NCI-H1092 (cell line): ENCODE measurements at places on chromosomes 7 and 10.

DNA sequence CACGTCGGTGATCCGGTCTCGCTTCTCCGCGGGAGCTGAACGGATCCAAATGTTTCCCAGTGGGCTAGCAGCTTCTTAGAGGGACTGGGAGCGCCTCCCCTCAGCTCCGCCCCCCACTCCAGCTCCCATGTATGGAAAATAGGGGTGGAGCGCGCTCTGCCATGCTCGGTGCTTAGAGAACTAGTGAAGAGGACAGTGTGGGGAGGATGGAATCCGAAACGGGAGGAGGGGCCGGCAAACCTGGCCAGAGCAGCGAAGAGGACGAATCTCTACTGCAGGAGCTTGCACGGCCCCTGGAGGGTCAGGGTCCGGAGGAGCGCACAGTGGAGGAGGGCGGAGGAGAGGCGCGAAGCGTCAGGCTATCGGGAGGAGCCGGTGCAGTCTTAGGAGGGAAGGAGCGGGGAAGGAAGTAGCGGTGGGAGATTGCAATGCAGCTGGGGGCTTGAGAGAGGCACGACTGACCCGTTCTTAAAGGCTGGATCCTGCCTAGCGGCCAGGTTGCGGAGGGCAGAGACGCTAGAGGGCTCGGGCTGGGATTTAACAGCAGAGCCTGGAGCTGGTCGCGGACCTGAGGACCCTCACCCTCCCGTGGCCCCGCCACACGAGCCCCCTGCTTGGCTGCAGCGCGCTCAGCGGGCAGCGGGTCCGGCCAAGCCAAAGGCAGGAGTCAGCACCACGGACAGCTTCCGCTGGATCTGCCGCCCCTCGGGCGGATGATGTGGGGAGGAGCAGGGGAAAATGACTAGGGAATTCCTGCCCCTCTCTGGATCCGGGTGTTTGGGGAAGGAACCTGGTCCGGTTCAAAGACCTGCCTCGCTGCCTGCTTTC is at the start of gene PRLHR:
PRLHR (minus strand) TSS at position 51 of the 828 bp plus-strand sequence. CDS start 404 bp downstream, outside the sequence.
- no peak for DNase-seq

- DNase-seq, result no peak
Measured at GRCh38 chr10:30151581-30152389, 92.4 kb upstream of the JCAD start.

DNA sequence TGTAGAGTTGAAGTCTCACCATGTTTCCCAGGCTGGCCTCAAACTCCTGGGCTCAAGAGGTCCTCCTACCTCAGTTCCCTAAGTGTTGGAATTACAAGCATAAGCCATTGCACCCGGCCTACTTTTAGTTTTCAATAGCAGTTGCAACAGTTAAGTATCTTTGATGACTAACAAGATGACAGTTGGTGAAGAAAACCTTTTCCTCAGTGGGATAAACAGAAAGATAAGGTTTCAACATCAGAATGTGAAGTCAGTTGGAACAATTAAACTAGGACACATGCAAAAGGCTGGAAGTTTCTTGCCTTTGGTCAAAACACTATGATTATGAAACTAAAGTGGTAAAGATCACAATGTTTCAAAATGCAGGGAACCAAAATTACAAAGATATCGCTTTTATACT is 169.2 kb downstream of the ZNF438 start:
- DNase-seq, result no peak

DNA sequence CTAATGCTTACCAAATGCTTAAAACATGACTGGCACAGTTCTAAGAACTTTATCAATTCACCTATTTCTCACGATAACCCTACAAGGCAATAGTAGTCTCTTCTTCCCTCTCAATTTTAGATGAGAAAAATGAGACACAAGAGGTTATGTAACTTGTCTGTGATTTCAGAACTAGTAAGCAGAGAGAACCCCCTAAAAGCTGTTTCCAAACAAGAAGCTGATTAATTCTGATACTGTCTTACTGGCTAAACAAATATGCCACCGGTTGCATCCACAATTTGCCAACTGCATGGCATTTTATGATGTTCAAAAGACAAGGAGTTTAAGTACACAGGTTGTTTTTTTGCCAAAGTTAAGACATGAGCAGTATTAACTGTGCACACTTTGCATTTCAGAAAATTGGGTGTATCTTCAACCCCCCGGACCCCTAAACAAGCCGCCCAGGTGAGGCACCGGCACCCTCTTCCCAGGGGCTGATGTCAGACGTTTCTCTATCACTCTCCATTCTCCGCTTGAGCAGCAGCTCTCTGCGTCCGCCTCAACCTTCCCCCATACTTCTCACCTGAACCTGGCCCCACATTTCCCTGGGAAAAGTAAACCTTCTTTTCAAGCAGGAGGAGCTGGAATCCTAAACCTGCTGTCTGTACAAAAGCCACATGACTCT is 21.7 kb downstream of the RSU1 start:
- no peak for DNase-seq

DNA sequence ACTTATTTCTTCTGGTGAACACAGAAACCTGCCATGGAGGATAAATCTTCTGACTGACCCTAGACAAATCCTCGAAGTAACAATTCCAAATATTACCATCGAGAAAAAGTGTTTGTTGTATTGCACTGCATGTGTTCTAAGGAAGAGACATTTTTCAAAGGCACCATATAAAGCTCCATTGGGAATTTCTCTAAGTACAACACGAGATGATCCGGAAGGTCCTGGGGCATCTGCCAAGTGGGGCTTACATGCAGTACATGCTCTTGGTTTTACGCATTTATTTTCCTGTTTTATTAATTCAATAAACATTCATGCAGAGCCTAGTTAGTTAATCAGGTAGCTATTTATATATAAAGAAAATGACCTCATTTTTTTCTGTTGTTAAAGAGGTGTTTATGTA is 692.0 kb upstream of the IGFBP3 start:
- no peak for DNase-seq

DNA sequence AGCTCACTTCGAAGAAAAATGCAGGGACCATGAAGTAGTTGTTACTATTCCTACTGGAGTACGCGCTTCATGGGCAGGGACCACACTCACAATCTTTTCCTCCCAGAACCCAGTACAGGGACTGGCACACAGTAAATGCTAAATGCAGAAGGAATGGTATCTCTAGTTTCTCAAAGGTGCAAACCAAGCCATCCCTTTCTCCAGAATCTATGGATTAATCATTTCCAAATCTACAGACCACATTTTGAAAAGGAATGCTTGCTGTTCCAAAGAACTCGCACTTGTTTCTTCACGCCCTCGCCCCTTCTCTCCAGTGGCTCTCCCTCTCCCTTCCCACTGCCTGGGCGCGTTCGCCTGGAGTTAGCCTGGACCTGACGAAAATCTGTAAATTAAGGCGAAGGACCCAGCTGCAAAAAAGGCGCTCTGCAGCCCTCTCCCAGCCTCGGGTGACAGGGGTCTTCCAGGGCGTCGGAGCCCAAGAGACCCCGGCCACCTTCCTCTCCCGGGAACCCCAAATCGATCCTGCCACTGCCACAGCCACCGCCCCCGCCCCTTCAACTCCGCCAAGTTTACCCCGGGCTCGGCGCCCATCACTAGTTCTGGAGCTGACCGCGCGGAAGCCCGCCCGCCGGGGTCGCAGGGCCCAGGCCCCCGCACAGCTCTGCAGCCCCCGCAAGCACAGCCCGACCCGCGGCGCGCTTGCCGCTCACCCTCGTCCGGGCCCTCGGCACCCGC is 527 bp downstream of the PDIA4 start:
- DNase-seq, result no peak

- DNase-seq, result no peak
Measured at GRCh38 chr7:15489383-15489782, 72.4 kb downstream of the AGMO start.

- DNase-seq, result no peak
Measured at GRCh38 chr10:60940446-60940845, 3.5 kb downstream of the RHOBTB1 start.

- peak; percentile 18 for DNase-seq
Measured at GRCh38 chr10:95841661-95842498, 65.9 kb upstream of the CC2D2B start.

DNA sequence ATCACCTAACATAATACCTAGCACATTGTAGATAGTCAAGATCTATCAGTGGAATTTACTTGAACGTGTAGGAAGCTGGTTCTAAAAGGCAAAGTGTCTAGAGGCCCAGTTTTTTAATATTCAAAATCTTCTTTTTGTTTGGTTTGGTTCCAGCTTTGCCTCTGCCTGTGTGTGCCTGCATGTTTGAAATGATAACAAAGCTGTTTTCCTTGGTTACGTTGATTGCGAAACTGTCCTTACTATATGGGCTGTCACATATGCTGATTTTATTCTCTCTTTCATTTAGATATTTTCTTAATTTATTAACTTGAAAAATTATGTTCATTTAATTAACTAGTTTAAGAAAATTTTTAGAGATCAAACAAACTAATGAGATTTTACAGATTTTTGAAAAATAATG is 237.3 kb downstream of the SEMA3A start:
- DNase-seq, result no peak

DNA sequence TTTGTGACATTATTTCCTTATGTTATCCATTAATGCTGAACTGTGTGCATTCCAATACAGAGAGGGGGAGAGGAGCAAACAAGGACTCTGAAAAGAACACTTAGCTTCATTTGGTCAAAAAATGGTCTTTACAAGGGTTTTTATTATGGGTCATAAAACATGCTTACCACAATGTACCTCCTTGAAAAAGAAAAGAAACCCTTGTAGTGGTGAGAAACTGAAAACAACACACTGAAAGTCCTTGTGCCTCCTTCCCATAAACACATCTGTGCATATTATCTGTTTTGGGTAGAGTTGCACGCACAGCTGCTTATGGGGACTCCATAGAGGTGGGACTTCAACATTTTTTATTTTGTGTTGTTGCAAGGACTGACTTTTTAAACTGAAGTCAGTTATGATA is 98.7 kb downstream of the CDK6 start:
- no peak for DNase-seq

DNA sequence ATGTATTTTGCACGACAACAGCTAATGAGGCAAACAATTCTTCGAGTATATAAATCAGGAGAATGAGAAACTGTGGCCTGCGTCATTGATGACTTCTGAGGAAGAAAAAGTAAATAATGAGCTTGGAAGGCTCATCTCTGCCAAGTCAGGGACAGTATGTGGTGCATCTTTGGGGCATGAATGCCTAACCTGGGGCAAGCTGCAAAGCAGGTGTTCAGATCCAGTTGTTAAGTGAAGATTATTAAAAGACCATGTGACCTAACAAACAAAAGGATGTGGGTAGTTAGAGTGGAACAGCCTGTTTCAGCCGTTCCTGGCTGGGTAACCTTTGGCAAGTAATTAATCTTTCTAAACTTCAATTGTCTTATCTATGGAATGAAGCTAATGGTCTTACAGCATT is 93.0 kb downstream of the LYZL2 start:
- DNase-seq, result no peak

DNA sequence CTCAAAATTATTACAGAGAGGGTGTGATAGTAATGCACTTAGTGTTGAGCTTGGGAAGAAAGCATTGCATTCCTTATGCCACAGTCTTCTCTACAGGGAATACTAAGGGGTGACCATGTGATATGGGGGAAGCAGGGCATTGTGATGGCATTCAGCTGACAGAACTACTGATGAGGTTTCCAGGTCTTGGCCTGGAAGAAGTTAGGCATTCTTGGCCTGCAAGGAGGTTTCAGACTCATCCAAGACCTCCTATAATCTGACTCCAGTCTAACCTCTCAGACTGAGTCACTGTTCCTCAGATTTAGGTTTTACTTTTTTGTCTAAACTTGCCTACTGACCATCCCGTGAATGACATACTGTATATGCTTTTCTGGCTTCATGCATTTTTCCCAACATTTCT is 7.9 kb downstream of the STMP1 start:
- DNase-seq, result no peak

DNA sequence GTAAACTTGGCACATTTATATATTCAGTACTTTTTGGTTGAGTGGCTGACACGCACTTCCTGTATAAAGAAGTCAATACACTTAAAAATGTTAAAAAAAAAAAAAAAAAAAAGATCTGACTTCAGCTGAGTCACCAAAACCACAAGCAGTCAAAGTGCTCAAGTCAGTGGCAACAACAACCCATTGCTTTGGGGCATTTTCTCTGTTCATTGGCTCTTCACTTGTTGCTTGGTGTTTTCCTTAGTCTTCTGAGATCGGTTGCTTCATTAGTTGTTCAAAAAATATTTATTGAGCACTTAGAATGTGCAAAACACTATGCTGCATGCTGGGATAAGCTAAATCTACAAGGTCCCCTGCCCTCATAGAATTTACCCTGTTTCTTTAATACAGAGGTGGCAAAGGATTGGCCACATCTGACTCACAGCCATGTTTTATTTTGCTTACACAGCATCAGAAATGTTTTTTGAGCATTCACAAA is 63.7 kb downstream of the ZNRF2 start:
- no peak for DNase-seq

DNA sequence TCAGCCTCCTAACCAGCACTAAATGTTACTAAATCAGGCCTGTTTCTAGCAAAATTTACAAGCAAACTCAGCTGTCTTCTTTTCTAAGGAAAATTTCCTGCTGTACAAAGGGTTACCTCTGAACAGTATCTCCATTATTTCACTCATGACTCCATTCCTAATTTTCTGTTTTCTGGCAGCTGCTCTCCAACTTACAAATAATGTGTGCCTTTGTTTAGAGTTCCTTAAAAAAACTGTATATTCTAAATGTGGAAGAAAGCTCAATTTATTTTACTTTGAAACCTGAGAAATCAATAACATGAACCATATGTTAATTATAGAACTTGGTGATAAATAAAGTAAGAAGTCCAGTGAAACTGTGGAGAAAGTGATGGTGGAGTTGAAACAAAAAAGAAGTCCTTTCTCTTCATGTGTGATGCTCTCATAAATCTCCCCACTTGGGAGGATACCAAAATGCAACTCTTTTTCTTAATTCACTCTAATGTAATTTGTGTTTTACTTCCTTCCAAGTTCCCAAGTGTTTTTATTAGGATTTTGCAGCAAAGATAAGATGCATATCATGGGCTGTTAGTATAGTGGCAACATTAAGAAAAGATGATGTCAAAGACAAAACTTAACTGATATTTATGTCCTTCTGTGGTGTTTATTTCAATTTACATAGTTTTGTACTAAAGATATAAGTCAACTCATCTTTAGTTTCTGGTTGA is 74.8 kb downstream of the CDK6 start:
- DNase-seq, result no peak

GRCh38 chr7:36658335-36659171 is 65.7 kb downstream of the AOAH start:
- DNase-seq, result no peak

DNA sequence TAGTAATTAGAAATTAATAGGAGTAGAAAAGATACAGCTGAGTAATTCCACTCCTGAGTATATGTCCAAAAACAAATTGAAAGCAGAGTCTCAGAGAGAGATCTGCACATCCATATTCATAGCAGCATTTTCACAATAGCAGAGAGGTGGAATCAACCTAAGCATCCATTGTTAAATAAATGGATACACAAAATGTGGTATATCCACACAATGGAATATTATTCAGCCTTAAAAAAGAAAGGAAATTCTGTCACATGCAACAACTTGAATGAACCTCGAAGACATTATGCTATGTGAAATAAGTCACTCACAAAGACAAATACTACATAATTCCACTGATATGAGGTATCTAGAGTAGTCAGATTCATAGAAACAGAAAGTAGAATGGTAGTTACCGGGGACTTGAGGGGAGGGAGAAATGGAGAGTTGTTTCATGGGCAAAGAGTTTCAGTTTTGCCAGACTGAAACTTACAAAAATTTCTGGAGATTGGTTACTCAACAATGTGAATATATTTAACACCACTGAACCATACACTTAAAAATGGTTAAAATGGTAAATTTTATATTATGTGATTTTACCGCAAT is 18.4 kb downstream of the VTI1A start:
- DNase-seq, result no peak
